ENCODE measurements at places on chromosomes 16 and 17.

DNA sequence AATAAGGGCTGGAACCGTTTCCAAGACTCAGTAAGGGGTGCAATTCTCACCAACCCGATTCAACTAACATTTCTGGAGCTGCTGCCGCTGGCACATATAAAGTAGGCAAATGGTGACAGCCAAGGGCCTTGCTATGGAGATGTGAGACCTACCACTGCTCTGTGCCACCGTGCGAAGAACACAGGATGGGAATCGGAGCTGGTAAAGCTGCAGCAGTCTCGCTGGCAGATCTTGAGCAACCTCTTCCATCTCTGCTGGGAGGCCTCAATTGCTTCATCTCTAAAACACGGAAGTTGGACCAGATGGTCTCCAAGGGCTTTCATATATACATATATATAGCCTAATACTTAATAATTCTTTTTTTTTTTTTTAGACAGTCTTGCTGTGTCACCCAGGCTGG lies 128.9 kb upstream of the RCVRN start:
- peak; percentile 60 for DNase-seq

DNA sequence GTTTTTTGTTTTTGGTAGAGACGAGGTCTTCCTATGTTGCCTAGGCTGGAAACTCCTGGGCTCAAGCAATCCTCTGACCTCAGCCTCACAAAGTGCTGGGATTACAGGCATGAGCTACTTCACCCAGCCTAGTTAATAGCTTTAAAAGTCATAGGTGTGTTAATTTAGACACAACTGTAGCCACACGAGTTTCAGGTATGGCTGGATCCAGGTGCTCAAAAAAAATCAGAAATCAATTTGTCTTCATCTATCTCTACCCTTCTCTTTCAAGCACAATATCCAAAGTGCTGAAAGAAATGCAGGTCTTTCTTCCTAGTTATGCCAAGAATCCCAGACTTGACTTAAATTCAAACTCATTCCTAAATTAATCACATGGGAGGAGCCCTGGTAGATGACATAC lies 23.9 kb upstream of the C16orf87 start:
- no peak for DNase-seq

GRCh38 chr16:48831076-48831722 lies 221.2 kb upstream of the N4BP1 start:
- DNase-seq: no peak

DNA sequence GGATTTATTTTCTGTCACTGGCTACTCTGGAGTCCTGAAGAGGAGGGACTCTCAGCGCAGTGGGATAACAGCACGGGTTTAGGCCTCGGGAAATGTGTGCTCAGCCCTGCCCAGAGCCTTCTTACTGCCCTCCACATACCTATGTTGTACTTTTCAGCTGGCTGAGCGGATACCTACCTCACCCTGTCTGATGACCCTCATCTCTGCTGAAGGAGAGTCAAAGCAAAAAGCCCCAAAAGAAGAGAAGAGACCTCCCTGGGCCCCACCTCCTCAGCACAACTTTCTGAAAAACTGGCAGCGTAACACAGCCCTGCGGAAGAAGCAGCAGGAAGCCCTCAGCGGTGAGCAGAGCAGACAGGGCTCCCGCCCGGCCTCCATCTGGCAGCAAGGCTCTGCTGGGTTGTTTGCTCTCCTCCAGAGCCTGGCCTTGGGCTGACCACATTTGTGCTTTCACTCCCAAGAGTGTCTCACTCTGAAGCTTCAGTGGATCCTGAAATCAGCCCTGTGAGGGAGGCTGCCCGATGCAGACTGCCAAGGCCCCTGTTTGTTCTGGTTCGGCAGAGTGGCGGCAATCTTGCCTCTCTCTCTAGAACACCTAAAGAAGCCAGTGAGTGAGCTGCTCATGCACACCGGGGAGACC lies 10.3 kb downstream of the MYCBPAP start:
- DNase-seq: no peak

- no peak for DNase-seq
Measured at GRCh38 chr16:24838554-24839266, 7.1 kb upstream of the SLC5A11 start.

DNA sequence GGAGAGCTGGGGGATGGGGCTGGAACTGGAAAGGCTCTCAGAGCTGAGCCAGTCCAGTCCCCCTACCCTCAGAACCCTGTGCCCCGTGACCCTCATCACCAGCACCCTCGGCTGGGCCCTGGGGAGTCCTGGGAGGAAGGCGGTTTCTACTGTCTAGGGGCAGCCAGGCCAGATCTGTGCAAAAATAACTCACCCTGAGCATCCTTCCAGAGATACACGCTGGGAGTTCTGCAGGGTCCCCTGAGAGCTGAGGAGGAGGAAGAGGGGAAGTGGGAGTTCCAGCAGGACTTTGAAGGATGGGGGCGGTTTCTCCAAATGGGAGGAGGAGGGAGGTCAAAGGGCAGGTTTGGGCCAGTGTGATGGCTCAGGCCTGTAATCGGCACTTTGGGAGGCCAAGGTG lies 5.0 kb upstream of the SLC4A1 start:
- DNase-seq: no peak

DNA sequence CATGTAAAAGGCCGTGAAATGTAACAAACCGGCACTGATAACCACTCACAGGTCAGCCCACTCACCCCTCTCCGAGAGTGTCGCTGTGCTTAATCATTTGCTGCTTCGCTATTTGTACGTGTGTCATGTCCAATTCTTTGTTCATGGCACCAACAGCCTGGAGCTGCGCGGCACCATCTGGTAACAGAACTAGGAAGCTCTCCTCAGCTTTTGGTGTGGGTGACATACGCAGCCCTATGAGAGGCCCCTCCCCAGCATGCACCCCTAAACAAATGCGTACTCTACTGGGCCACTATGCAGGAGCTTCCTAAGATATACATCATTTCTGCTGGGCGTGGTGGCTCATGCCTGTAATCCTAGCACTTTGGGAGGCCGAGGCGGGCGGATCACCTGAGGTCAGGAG lies 2.3 kb upstream of the PECAM1 start:
- peak; percentile 39 for DNase-seq

GRCh38 chr16:83355570-83356218 lies 452.1 kb upstream of the HSBP1 start:
- no peak for DNase-seq

- no peak for DNase-seq
Measured at GRCh38 chr17:48244121-48244711, 136.7 kb downstream of the SNX11 start.

DNA sequence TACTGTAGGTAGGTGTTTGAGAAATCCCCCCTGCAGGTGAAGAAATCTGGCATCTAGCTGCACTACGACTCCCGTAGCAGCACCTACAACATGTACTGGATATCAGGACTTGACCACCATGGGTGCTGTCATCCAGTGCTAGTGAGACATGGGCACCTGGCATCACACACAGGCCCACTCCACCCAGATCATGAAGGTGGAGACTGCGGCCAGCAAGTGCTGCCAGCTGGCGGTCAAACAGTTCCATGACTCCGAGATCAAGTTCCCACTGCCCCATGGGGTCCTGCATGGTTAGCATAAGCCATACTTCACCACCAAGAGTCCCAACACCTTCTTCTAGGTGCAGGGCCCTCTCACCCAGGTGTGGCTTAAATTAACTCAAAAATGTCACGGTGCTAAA lies 213.0 kb upstream of the C17orf78 start:
- DNase-seq: no peak

DNA sequence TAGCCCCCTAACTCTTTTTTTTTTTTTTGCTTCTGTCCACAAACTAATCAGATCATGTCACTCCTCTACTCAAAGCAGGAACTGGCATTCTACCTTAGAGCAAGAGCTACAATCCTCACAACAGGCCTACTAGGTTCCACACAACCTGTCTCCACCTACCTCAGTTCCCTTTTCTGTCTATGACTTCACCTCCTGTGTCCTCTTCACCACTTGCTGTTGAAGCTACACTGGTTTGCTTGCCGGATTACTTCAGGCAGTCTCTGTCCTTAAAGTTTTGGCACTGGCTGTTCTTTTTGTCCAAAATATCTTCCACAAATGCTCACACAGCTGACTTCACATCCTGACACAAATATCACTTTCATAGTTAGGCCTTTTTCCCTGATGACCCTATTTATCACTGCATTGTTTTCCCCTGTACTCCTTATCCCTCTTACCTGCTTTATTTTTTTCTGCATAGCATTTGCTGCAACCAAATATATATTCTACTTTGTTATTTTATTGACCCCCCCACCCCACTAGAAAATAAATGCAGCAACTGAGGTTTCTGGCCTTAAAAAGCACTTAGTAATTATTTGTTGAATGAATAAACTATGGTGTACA lies 72.0 kb downstream of the KANSL1 start:
- DNase-seq: no peak

DNA sequence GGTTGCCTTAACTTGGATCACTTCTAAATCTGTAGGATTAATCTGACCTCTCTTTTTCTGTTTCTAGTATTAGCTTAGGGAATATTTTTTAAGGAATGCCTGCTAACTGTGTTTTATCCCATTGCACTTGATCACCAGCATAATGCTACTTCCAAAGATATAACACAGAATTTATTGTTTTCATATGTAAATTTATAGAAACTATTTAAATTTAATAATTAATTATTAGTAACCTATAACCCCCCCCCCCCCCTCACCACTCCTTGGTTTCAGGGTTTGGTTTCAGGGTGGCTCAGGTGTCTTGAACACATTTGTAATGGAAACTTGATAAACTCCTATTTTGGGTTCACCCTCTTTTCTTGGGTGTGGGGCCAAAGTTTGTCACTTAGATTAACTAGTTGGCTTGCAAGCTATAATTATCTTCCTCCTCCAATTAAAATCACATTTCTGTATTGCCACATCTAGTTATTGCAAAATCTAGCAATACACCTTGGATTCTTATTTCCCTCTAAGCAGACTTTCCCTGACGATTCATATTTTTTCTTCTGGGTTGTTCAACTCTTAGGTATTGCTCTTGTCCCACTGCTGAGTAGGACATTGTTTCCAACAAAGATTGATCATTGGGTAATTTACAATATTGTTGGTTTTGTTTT lies 18.3 kb downstream of the KRT12 start:
- DNase-seq: no peak

DNA sequence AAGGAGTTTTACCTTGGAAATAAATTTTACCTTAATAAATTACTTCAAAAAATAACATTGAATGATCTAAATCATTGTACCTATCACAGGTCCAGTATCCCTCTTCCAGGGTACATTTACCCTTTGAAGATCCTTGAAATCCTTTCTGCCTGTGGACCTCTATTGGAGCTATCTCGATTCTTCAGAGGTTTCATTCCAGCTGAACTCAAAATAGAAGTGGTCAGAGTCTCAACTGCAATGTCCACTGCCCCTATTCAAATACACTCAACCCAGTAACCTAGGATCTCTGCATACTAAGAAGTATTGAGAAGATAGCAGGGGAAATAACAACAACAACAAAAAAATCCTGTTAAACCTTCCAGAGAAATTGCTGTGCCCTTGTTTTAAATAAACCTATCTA lies 9.3 kb downstream of the ABCA5 start:
- DNase-seq: no peak

DNA sequence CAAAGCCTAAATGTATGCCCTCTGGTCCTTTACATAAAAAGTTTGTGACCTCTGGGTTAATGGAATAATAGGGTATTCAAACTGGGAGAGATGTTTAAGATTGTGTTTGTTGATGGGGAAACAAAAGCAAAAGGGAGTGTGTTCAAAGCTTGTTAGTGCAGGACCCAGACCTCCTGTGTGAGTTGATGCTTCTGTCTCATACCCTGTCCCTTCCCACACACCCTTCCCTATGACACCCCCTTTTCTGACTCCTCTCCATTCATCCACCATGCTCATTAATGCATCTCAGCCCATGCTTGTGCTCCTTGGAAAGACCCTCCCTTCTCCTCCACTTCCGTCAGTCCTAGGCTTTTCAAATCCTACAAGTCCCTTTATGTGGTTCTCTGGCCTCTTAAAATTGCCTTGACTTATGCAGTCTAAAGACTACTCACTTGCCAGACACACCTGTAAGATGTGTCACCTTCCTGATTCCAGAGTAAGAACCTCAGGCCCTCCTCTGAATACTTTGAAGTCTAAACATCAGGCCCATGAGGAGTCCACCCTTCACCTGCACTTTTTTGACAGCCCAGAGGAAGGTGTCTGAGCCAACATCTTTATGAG lies 128.0 kb upstream of the CACNG5 start:
- DNase-seq: no peak

DNA sequence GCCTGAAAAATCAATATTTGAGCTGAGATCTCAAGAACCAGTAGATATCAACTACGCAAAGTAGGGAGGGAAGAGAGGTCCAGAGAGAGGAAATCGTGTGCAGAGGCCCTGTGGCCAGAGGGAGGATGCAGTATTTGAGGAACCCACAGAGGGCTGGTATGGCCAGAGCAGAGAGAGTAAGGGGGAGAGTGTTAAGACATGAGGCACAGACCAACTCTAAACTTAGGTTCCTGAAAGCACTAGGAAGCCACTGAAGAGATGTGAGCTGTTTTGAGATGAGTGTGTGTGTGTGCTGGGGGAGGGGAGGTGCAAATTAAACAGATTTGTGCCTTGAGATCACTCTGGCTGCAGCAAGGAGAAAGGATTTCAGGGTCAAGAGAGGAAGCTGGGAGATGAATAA lies 10.9 kb downstream of the SLC13A2 start:
- DNase-seq: no peak

DNA sequence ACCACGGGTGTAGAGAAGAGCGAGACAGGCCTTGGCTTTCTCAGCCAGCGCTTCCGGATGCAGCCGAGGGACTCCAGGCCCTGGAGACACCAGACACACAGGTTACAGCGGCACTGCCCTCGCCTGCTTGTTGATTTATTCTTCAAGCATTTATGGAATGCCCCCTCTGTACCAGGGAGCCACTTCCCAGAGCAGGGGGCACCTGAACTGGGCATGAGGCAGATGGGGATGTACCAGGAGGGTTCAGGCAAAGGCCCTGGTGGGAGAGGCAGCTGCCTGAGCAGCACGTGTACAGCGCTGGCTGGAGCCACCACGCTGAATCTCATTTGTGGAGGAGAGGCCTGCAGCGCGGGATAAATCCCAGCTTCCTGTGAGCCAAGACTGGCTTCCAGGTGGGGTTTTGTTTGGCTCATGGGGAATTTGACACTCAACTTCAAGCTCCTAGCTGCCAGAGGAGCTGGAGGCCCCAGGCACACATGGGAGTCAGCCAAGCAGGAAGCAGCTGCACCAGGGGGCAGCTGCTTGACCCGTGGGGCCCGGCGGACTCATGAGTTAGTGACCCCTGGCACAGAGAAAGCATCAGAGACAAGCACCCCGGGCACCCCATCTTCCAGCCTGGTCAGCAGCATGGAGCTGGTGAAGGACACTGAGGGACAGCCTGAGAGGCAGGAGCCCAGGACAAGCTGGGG lies 59.7 kb downstream of the IL21R start:
- no peak for DNase-seq

DNA sequence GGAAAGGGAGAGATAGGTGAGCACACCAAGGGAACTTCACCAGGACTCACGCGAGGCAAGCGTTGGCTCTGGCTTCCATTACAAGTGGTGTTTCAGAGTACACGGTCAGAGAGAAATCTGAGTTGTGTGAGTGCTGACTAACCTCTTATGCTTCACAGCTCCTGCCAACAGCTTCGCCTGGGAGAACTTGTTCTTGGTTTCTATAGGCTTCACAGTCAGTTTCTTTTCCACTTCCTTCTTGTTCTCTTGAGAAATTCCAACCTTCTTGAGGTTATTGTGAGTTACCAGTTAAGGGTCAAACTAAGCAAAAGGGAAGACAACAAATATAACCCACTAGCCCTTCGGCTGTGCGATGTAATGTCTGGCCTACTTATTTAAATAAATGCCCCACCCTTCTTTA lies 18.9 kb downstream of the PSME3IP1 start:
- no peak for DNase-seq

- no peak for DNase-seq
Measured at GRCh38 chr17:6325741-6326140, 109.2 kb downstream of the AIPL1 start.

- no peak for DNase-seq
Measured at GRCh38 chr16:83109490-83110125, 482.8 kb downstream of the CDH13 start.

GRCh38 chr17:75937652-75938051 lies 3.2 kb downstream of the FBF1 start:
- no peak for DNase-seq
